ENCODE measurements at places on chromosomes 12 and 14.

GRCh38 chr14:67191768-67192290, 2.6 kb downstream of the GARIN2 start:
- DNase-seq, result no peak

DNA sequence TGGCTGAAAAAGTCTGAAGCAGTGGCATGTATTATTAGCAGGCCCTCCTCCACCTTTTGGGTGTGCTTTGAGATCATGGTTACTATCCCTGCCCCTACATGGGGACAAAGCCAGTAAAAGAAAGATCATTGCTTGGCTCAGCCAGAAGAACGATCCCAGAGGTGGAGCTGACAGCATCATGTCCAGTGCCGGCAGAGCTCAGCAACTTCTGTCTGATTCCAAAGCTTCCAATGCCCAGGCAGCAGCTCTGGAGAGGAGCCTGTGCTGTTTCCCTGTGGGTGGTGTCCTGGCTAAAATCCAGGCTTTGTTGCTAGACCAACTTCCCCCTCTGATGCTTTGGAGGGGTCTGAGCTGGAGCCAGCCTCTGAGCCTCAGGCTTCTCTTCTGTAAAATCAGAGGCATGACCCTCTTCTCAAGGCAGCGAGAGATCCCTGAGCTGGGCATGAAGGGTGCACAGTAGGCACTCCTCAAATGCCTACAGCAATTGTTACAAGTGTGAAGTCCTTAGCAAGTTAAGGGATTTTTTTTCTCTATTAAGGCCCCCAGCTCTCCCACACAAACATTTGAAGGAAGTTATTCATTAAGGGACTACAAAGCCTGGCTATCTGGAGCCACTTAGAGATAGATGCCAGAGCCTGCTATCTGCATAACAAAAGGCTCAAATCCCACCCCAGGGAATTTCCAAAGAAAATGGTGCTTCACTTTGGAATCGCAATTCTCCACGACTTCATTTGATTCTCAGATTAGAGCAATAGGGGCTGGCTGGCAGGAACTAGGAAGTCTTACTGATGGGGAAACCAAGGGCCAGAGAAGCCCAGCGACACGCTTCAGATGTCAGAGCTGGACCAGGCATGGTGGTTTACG, 10.9 kb upstream of the GSC start:
- no peak for DNase-seq

DNA sequence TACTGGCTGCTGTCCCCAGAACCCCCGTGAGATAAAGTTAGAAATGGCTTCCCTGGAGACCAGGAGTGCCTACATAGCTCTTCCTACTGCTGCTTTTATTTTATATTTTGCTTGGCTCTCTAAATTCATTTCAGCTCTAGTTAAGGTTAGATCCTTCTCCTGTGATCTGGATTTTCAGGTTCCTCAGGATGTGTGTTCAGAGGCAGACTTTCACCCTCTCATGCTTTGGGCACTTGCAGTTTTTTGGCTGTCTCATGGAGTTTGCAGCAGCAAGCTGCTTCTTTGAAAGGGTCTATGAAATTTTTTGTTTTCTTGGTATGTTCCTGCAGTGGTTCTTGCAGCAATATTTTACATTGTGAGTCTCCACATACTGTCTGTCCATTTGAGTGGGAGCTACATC, 93.3 kb downstream of the ATP23 start:
- DNase-seq, result no peak

DNA sequence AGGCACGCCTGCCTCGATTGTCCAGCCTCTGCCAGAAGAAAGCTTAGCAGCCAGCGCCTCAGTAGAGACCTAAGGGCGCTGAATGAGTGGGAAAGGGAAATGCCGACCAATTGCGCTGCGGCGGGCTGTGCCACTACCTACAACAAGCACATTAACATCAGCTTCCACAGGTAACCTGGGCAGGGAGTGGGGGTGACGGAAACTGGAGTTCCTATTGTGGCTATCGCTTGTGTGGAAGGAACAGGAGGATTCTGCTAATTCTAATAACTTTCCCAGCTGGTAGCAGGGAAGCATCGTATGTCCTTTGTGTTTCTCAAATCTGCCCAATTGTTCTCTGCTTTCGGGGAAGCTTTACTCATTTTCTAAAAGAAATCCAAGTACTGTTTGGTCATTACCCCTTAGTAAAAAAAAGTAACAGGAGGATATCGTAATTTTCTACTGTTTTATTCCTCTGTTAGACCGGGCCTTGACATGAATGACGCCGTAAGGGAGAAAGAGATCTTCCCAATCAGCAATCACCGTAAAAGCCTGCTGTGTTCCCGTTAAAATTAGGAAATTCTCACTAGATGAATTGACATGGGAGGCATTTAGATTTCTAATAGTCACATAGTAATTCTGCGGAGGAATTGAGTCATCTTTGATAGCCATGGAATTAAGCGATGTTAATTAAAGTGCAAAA, 449 bp downstream of the THAP2 start:
- no peak for DNase-seq

DNA sequence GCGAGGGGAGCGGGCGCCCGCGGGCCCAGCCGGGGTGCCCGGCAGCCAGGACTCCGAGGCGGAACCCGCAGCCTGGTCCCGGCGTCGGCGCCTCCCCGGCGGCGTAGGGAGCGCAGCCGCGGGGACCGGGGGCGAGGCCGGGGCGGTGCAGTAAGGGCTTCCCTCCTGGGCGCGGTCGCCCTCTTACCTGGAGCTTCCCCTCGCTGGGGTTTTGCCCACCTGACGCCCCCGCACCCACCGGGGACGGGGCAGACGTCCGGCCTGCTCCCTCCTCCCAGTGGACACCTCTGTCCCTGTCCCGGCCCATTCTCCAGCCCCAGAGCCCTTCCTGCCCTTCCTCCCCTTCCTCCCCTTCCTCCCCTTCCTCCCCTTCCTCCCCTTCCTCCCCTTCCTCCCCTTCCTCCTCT, 413 bp upstream of the TUBA1C start:
- peak; percentile 50 for DNase-seq

DNA sequence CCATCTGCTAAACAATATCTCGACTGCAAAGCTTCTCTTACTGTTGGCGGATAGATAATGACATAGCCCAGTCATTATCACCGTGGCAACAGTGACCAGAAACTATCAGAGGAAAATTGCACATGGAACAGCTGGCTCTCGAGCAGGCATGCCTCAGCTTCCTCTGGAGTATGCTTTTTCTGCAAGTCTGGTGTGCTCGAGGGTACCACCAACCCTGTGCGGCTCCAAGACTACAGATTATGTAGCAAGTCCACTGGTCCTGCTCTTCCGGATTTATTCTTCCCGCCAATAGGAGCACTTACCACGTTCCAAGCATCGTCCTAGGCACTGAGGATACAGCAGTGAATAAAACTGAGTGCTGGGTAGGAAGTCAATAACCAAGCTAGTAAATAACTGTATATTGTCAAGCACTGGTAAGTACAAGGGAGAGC, 1.4 kb upstream of the GLRX5 start:
- DNase-seq, result no peak

Data from endothelial cell (in vitro differentiated cells).